SK-N-SH (cell line): ENCODE measurements at places on chromosomes 2 and 18.

DNA sequence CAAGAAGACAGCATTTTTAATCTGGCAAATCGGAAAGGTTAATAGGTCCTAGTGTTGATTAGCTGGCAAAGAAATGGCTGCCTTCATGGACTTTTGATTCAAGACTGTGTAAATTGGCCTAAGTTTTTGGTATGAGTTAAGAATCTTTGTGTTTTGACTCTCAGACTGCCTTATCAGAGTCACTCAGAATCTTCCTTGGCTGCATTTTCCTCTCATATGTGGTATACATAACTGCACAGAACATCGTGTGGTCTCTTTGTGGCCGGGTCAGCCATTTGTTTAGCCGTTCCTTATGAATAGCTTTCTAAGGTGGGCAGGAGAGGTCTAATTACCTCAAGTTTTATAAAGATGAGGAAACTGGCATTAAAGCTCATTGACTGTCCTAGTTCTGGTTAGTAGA, 30.1 kb downstream of the CAB39 start:
- DNase-seq = no peak

DNA sequence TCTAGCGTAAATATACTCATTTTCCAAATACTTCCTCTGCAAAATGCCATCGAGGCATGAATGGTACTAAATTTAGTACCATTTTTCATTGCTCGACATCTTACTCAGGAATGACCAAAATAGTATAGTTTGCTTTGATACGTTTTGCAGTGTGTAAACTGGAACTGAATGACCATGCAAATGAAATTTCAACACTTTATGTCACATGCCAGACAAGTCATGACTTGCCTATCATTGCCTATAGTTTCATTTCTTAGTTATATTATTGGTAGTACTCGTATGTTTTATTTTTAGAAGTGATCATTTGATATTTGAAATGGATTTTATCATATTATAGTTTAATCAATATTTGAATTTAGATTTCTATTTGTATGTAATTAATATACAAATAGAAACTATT, 9.1 kb downstream of the MSTN start:
- no peak for DNase-seq

- no peak for DNase-seq
These were observed 8.4 kb upstream of the MYCN start for GRCh38 chr2:15931950-15932349.

- no peak for DNase-seq
These were observed 238.7 kb upstream of the KCNH7 start for GRCh38 chr2:163077241-163077640.

DNA sequence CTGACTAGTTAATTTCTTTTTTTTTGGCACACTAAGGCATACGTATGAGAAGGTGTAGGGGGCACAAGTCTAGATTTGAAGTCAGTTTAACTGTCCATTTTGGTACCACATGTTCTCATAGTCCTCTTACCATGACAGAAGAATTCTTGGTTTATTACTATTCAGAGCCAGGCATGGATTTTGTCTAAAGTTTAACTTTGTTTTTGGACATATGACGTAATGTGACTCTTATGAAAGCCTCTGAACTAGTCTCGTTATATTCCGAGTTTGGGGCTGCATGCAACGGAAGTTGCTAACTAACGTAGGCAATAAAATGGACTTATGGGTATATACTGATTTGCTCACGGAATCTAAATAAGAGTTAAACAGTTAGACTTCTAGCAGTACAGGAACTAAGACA, 62.9 kb downstream of the MSTN start:
- no peak for DNase-seq

DNA sequence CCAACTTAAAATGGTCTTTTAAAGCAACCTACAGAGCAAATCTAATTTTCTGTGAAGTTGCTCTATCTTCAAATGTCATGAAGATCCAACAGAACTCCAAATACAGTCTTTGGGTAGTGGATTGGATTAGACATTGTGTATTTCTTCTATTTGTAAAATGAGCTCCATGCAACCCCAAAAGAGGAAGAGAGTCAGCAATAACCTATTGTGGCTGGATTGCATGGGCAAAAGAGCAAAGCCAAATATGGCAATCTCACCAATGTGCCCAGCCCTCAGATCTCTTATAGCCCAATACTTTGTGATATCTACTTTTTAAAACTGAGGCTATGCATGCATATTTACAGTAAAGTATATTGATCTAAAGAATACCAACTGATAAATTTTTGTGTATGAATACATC, 146.3 kb downstream of the TXNL1 start:
- no peak for DNase-seq

DNA sequence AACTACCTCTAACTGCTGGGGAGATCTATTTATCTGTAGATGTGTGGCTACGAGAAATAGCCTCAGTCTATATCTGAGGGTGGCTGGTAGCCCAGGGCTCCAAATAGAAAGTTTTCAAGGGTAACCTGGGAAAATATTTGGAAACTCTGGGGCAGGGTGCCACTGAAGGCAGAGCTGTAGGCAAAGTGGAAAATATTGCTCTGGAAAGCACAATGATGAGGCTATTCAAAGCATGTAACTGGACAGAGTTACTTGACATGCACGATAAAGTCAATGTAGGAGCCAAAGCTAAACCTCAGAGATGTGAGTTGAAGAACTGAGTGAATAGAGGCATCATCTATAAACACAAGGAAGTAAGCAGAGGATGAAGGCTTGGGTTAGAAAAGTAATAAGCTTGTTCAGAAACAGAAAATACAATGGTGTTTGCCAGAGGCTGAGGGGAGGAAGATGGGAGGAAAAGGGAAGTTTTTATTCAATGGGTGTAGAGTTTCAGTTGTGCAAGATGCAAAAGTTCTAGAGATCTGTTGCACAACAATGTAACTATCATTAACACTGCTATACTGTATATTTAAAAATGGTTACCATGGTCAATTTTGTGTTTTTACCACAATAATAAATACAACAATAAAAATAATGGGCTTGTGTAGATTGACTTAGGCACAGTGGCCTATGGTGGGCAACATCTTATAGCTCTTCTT, 171.6 kb downstream of the MBD2 start:
- no peak for DNase-seq

DNA sequence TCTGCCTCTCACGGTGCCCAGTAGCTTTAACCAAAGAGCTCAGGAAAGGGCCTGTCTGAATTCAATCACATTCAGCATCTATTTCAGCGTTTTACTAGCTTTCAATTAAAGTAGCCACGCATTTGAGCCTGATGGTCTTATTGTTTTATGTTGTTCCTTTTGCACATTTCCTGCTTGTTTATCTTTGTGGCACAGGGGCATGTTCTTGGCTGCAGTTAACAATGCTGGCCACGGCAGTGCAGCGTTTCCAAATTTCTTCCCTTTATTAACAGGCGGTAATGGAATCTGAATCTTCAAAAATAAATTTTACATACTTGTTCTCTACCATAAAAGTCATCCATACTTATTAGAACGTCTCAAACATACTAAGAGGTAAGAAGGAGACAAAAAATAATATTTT, 46.2 kb downstream of the HPCAL1 start:
- DNase-seq = no peak
